Neuronal stem cell (in vitro differentiated cells): ENCODE measurements at places on chromosomes 6 and 20.
A peak's percentile ranks its signal among the peaks of the same experiment; 100 is the strongest.

GRCh38 chr6:85679445-85680123 lies 36.9 kb upstream of the SYNCRIP start:
- DNase-seq: no peak

DNA sequence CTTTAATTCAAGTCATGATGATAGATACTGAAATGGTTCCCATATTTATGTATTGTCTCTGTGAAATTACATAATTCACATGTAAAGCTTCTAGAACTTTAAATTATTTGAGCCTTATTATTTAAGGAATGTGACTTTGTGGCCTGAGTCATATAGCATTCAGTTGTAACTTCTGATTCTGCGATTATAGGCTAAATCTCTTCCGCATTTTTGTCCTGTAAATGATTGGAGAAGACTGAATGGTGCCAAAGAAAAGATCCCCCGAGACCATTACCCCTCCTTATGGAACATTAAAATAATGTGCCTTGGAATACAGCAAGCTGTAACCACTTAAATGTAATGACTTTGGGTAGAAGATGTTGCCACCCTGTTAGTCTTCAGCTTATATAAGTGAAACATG lies 63.3 kb upstream of the MAP7 start:
- DNase-seq: no peak

GRCh38 chr20:61263084-61263695 lies 11.1 kb downstream of the CDH4 start:
- no peak for DNase-seq

GRCh38 chr6:17417817-17418216 lies 24.4 kb downstream of the CAP2 start:
- DNase-seq: peak; percentile 45

- DNase-seq: peak; percentile 12
These were observed 36.9 kb downstream of the E2F3 start for GRCh38 chr6:20438462-20439070.

DNA sequence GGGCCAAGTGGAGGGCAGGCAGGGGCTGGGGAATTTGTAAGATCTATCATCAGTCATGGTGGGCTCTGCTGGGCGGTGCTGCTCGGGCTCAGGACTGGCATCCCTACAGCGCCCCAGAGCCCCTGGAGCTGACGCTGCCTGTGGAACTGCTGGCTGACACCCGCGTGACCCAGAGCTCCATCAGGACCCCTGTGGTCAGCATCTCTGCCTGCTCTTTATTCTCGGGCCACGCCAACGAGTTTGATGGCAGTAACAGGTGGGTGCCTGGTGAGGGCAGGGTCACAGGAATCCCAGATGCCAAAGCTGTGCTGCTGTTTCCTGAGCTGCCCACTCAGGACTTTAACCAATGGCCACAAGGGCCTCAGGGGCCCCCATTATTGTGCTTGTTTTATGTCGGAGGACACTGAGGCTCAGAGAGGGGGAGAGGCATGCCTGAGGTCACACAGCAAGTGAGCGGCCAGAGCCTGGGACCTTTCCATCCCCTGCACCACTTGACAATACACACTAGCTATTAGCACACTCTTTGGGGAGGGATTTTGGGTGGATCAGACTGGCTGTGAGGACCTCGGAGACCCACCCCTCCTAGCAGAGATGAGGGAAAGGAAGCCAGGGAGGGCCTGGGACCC lies 6.3 kb downstream of the BPIFB2 start:
- DNase-seq: no peak

DNA sequence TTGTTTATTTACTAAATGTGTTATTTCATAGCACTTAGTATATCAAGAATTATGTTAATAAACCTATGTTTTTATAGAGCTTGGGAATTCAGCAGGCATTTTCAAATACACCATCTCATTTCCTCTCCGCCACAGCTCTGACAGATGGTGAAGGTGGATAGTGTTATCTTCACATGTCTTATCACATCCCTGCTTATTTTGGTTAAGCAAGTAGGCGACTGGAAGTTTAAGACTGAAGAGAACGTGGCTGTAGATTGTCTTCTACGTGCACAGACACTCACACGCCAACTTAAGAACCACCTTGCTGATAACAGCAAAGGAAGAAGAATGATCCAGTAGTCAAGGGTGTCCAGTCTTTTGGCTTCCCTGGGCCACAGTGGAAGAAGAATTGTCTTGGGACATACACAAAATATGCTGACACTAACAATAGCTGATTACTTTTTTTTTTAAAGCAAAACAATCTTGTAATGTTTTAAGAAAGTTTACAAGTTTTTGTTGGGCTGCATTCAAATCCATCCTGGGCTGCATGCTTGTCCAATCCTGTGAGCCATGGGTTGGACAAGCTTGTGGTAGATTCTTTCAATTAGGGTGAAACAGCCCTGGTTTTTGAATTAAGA lies 43.3 kb upstream of the SCGN start:
- DNase-seq: no peak

DNA sequence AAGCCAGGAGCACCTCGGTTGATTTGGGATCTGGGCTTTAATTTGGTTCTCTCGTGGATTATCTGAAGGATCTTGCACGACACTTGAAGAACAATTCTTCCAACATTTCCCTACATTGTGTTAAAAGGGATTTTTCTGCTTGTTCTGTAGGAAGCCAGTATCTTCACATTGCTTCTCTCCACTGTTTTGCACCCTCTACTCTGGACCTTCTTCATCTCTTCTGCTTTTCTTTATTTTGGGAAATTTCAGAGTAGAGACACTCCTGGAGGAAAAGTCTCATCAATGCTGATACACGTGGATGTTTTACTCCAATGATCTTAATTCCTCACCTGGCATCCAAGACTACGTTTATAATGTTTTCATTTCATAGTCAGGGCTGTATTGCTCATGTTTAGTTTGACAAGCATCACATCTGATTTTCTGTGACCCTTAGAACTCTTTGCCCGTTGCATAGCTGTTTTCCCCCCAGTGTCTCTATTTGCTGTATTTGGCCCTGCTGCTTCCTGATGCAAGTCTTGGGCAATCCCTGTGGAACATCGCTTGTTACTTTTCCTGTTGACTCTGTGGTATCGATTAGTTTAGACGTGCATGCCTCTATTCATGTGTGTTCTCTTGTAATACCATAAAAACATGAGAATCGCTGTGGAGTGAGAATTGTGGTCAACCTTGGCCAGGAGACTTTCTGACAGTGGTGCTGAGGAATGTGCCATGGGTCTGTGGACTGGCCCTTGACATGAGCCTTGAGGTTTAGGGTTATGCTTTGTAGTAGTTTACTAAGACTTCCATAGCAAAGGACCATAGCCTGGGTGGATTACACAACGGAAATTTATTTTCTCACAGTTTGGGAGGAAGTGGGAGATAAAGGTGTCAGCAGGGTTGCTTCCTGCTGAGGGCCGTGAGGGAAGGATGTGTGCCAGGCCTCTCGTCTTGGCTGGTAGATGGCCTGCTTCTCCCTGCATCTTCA lies 12.5 kb downstream of the PLCB1 start:
- no peak for DNase-seq

DNA sequence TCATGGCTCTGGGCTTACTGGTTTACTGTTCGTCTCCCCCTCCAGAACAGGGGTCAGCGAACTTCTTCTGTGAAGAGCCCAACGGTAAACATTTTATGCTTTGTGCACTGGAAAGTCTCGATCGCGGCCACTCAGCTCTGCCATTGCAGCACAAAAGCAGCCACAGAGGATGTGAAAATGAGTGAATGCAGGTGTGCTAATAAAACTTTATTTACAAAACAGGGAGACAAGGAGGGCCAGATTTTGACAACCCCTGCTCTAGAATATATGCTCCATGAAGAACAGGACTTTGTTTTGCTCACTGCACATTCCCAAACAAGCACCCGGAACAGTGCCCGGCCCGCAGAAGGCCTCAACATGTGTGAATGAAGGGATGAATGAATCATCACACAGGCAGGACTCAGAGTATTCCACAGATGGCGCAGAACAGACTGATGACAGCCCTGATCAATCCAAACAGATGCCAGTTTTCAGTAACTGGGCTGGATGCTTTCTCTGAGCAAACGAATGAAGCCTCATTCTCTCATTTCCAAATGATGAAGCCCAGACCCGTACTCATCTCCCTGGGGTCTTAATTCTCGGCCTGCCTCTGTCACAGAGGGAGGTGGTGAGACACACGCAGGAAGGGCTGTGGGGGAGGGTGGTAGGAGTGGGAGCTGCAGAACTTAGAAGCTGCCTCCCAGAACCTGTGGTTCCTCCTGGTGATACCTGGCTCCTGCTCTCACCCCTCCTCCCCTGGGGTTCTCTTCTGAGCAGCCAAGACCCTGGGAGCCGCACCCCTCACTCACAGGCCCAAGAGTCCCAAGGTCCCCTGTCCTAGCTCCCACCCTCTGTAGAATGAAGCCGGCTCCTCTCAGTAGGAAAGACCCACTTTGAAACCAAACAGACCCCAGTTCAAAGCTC lies 196.4 kb downstream of the PREX1 start:
- DNase-seq: no peak

DNA sequence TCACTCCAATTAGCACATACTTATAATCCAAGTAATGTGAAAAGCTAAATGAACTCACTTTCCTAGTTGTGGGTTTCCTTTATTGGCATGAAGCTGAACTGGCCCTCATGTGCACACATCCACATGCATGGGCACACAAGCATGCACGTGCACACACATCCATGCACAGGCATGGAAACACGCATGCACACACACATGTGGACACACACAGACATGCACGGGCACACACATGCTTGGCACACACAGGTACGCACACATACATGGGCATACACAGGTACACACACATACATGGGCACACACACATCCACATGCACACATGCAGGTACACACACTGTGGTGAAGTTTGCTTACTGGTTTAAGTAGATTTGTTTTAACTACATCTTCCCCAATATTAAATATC lies 23.8 kb downstream of the SYNDIG1 start:
- DNase-seq: no peak

GRCh38 chr6:96499781-96500180 lies 21.8 kb upstream of the UFL1 start:
- no peak for DNase-seq

DNA sequence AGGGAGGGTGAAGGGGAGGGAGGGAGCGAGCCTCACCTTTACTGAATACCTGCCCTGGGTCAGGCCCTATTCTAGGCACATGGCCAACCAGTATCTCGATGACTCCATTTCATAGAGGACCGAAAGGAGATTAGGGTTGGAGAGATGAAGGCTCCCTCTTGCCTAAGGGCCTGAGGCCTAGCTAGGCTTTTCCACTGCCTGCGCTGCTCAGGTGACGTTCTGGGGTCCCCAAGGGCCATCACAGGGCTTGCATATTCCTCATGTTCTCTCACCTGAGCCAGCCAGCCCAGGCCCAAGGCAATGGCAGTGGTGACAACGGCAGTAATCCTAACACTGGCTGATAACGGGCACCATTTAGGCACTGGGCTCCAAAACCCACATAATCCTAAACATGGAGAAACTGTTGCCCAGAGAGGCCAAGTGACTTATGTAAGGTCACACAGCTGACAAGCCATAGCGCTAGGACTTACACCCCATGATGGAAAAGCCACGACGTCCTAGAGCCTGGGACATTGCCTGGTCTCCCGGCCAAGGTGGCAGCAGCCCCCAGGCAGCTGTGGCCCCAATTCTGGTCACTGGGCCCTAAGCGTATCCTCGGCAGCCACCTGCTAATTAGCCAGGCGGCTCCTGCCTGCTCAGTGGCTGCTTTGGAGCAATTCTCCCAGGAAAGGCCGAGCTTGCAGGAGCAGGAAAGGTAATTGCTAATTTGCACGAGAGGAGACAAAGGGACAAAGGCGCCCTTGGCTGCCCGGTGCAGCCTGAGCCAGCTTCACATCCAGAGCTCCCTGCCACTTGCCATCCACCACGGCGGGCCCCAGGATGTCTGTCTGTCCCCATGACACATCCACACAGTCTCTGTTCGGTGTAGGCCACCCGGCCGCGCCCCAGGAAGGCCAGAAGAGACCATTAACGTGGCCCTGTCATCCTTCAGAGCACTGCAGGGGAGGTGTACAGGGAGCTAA lies 21.5 kb downstream of the NOL4L start:
- no peak for DNase-seq

GRCh38 chr6:140809694-140810101 lies 1323.0 kb upstream of the GJE1 start:
- no peak for DNase-seq

GRCh38 chr6:24140591-24140990 lies 14.6 kb downstream of the NRSN1 start:
- DNase-seq: no peak

GRCh38 chr6:133768656-133769295 lies 120.1 kb upstream of the TCF21 start:
- DNase-seq: no peak

DNA sequence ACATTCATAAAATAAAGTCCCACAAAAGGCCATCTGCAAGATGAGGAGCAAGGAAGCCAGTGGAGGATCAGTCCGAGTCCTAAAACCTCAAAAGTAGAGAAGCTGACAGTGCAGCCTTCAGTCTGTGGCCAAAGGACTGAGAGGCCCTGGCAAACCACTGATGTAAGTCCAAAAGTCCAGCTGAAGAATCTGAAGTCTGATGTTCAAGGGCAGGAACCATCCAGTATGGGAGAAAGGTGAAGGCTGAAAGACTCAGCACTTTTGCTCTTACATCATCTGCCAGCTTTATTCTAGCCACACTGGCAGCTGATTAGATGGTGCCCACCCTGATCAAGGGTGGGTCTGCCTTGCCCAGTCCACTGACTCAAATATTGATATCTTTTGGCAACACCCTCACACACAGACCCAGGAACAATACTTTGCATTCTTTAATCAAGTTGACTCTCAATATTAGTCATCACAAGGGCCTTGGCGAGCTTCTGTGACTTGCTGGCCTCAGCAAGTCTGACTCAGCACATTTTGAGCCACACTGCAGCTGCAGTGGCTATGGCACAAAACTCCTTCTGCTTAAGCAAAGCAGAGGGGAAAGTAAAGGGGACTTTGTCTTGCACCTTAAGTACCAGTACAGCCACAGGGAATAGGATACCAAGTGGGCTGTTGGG lies 1370.3 kb upstream of the CITED2 start:
- DNase-seq: no peak

DNA sequence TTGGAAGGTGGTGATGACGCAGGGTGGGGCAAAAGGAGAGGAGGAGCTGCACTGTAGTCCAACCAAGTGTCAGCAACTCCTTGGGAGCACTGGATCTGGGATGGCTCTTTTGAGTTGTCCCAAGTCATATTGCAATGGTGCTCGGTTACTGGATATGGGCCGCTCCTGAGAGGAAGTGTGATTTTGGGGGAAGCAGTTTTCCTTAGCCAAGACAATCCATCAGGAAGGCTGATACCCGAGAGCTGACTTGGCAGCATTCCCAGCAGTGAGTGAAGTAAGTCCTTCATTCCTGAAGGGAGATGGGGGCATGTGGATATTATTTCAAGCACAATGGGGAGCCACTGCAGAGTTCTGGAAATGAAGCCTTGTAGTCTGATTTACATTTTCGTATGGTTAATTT lies 354.1 kb downstream of the RFPL4B start:
- no peak for DNase-seq
